Left lobe of liver (tissue), 2 donors: ENCODE measurements at places on chromosomes 11 and 22. TPM values are rescaled to one million over a fixed set of nuclear protein-coding genes. Genes with fewer than 3 reads are reported as not detected.

Gene SLC43A1
- total RNA-seq = 115 TPM

Gene SHISAL1
- 0.10 TPM for total RNA-seq

Gene SYCE3
- 0.45 TPM for total RNA-seq

Gene CHRM1
- total RNA-seq = not detected

Gene TRIM49
- total RNA-seq = not detected

Gene KCNJ5
- 0.13 TPM for total RNA-seq

Gene ANGPTL5
- total RNA-seq = not detected

Gene PRR33
- total RNA-seq = not detected

Gene SHISA8
- not detected for total RNA-seq

Gene IRAG1
- total RNA-seq = 0.53 TPM

Gene CHRNA10
- 0.78 TPM for total RNA-seq

Gene NAP1L4
- total RNA-seq = 42.2 TPM

Gene LIPT2
- 2.7 TPM for total RNA-seq

Gene GPR83
- total RNA-seq = 0.28 TPM

Gene VSIG10L2
- not detected for total RNA-seq

Gene POU2F3
- total RNA-seq = not detected

Gene KDM4D
- total RNA-seq = 0.23 TPM

Gene MS4A6A
- 37.7 TPM for total RNA-seq

Gene LRRC75B
- total RNA-seq = 37.7 TPM

Gene DGCR6
- 4.2 TPM for total RNA-seq

Gene SLC22A8
- total RNA-seq = not detected

Gene TRIM29
- 2.3 TPM for total RNA-seq

Gene KIAA1671
- 38.9 TPM for total RNA-seq

Gene LDHAL6A
- not detected for total RNA-seq

Gene ZP1
- total RNA-seq = not detected

Gene NLRP10
- not detected for total RNA-seq

Gene PRR5L
- total RNA-seq = 2.1 TPM

Gene TXNRD2
- total RNA-seq = 44.6 TPM

Gene FOLH1
- total RNA-seq = 17.9 TPM

Gene SLC5A1
- 1.9 TPM for total RNA-seq

Gene HTR3B
- total RNA-seq = not detected

Gene SCO2
- total RNA-seq = not detected

Gene WT1
- not detected for total RNA-seq

Gene EIF3F
- total RNA-seq = 90.1 TPM

Gene ARFGAP3
- 20.2 TPM for total RNA-seq

Gene RDX
- total RNA-seq = 77.7 TPM

Gene PAX6
- not detected for total RNA-seq

Gene THY1
- total RNA-seq = 0.96 TPM
